ENCODE measurements at places on chromosomes 7 and 10.

DNA sequence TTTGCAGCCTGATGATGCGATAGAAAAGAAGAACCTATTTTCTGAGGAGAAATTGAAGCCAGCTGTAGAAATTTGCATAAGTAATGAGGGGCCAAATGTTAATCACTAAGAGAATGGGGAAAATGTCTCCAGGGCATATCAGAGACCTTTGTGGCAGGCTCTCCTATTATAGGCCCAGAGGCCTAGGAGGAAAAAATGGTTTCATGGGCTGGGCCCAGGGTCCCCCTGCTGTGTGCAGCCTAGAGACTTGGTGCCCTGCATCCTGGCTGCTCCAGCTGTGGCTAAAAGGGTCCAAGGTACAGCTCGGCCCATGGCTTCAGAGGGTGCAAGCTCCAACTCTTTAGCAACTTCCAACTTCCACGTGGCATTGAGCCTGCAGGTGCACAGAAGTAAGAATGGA, 123.4 kb downstream of the STK31 start:
- DNase-seq = no peak

DNA sequence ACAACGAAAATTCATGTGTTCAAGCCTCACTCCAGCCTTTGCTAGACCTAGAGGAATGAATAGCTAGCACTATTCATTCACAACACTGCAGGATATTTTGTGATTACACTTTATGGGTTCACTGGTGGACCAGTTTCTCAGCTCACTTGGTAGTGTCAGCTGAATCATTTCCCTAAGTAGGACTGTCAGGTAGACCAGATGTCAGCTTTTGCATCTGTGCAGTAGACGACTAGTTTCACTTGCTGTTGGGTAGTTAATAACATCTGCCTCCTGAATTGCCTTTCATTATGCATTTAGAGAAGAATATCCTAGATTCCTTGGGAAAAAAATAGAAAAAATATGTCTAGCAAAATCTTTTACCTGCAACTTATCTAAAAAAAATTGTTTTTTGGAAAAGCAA, 296.4 kb downstream of the ADARB2 start:
- no peak for DNase-seq

- DNase-seq = no peak
Observed at GRCh38 chr7:34357068-34357467, 300.9 kb upstream of the NPSR1 start.

GRCh38 chr10:25382029-25382810, 207.4 kb downstream of the GPR158 start:
- DNase-seq = no peak

GRCh38 chr7:138979226-138979979, 1.8 kb downstream of the KIAA1549 start:
- DNase-seq = no peak

Data from activated T-helper 1 cell treated with anti-CD3 and anti-CD28 coated beads, Interleukin-2, amount 50 U/mL, for 16 hours (primary cell).